ENCODE measurements at places on chromosomes 5 and 9. TPM values are rescaled to one million over a fixed set of nuclear protein-coding genes. Genes with fewer than 3 reads are reported as not detected.

LOX gene
- 1.3 TPM for total RNA-seq

LCP2 gene
- total RNA-seq = not detected

URM1 gene
- 85.3 TPM for total RNA-seq

KIAA1191 gene
- 70.8 TPM for total RNA-seq

ZNF484 gene
- 1.8 TPM for total RNA-seq

PPP2R2B gene
- total RNA-seq = 0.14 TPM

OMD gene
- not detected for total RNA-seq

ITGA2 gene
- total RNA-seq = 21.7 TPM

SMIM33 gene
- not detected for total RNA-seq

TICAM2 gene
- total RNA-seq = 1.1 TPM

RNF183 gene
- not detected for total RNA-seq

FGF1 gene
- 0.32 TPM for total RNA-seq

SLC34A3 gene
- total RNA-seq = not detected

C5orf52 gene
- total RNA-seq = not detected

ERMP1 gene
- total RNA-seq = 20.1 TPM

PRRX2 gene
- total RNA-seq = 8.7 TPM

PCDHA9 gene
- total RNA-seq = not detected

ANKRD34B gene
- total RNA-seq = 0.18 TPM

PCDHGA6 gene
- total RNA-seq = 0.22 TPM

EMB gene
- 4.6 TPM for total RNA-seq

SPATA6L gene
- 2.4 TPM for total RNA-seq

GRXCR2 gene
- total RNA-seq = not detected

GFRA3 gene
- 0.10 TPM for total RNA-seq

IGFBPL1 gene
- 2.5 TPM for total RNA-seq

CNTLN gene
- total RNA-seq = 4.5 TPM

ISL1 gene
- not detected for total RNA-seq

SLC6A7 gene
- 0.02 TPM for total RNA-seq

CDKN2B-AS1 gene
- not detected for total RNA-seq

GABRA1 gene
- total RNA-seq = not detected

STX17 gene
- 10.5 TPM for total RNA-seq

FAM219A gene
- 18.4 TPM for total RNA-seq

NR2F1 gene
- 3.8 TPM for total RNA-seq

IFNK gene
- not detected for total RNA-seq

TNC gene
- total RNA-seq = 0.68 TPM

FAM153A gene
- total RNA-seq = not detected

LCN1 gene
- total RNA-seq = not detected

STC2 gene
- total RNA-seq = 49.1 TPM

MXD3 gene
- 15.1 TPM for total RNA-seq

FOXD4 gene
- 0.82 TPM for total RNA-seq

SLCO4C1 gene
- not detected for total RNA-seq
